ENCODE measurements at places on chromosomes 2 and 18. TPM values are rescaled to one million over a fixed set of nuclear protein-coding genes. Genes with fewer than 3 reads are reported as not detected.

The ADAM23 gene
- 0.07 TPM for total RNA-seq

The SGO2 gene
- 50.2 TPM for total RNA-seq

The RAPGEF4 gene
- 0.85 TPM for total RNA-seq

The UGT1A6 gene
- total RNA-seq = not detected

The FAP gene
- not detected for total RNA-seq

The CNRIP1 gene
- not detected for total RNA-seq

The SOX11 gene
- not detected for total RNA-seq

The SATB2 gene
- total RNA-seq = 0.14 TPM

DNA sequence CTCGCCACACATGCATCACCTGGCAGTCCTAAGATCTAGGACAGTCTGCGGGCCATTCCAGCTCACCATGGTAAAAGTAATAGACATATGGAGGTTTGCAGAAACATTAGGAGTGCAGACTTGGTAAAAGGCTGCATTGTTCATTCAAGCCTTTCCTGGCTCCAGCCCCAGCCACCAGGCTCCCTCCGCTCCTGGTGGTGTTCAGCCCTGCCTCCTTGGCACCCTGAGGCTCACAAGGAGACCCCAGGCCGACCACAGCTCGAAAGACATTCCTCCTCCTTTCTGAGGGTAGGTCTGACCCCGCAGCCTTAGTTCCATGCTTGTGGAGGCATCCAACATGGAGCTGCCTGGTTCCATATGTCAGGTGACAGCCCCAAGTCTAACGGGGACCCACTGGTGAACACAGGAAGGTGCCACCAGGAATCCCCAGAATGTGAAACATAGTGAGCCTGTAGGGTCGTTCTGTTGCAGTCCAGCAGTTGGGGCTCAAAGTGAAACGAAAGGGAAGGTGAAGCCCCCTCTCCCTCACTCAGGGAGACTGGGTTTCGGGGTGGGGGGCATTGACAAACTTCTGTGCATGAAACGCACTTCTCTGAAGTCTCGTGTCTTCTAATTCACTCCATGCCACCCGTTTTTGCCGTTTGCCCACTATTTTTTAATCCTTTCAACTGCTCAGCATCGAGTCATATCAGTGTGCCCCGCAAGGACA lies 5.0 kb upstream of the SP100 start:
- H3K27me3 ChIP-seq = no peaks in the 10 kb centered on the region
- H3K36me3 ChIP-seq = peaks cover 15% of the 10 kb centered on the region
- peak overlapping the region; percentile 96 for H3K27ac ChIP-seq
- peaks cover 54% of the 10 kb centered on the region for H3K4me1 ChIP-seq
- peak; percentile 26 for DNase-seq

DNA sequence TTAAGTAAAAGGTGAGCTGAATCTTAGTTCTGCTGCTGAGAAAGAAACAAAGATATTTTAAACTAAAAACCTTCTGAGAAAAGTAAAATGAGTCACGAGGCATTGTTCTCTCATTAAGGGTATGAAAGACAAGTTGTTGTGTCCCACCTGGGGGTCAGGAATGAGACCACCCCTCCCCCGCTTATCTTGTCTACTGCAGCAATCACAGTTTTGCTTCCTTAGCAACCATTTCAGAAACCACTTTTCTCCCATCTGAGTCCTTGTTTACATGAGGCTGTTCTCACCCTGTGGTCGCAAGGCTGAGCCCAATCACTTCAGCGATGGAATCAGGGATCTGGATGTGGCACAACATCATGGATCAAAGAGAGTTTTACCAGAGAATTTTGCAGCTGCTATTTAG lies 377.6 kb upstream of the NETO1 start:
- H3K27me3 ChIP-seq = no peaks in the 10 kb centered on the region
- H3K27ac ChIP-seq = no peak overlapping the region
- DNase-seq = no peak
- no peaks in the 10 kb centered on the region for H3K4me1 ChIP-seq
- no peaks in the 10 kb centered on the region for H3K36me3 ChIP-seq
- H3K4me3 ChIP-seq = no peak overlapping the region

- no peak overlapping the region for H3K4me3 ChIP-seq
- DNase-seq = peak; percentile 64
Observed at GRCh38 chr2:236177604-236177966, 9.4 kb upstream of the GBX2 start.

DNA sequence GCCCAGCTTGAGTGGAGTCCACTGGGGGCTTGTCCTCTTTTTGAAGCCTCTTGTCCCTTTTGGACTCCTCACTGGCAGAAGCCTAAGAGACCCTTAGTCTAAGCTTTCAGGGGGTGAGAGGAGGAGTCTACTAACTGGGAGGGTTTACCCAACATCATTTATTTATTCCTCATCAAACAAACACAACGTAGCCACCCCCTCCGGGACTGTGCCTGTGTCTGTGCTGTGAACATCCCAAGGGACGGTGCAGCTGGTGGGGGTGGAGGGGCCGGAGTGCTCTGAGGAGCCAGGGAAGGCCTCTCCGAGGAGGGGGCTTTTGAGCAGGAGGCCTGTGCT lies 42.7 kb upstream of the TAF1B start:
- H3K36me3 ChIP-seq = no peaks in the 10 kb centered on the region

DNA sequence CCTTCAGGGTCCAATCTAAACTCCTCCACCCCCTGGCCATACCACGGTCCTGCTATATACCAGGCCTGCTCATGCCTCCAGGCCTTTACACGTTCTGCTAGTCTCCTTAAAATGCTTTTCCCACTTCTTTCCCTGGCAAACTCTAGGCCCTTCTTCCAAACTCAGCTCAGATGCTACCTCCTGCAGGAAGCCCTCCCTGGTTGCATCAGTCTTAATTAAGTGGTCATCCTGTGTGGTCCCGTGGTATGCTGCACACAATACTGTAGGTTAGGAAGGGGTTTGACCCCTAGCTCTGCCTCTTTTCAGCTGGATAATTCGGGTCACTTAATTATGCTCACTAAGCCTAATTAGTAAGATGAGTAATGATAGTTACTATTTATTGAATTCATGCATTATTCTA lies 85.9 kb upstream of the SP3 start:
- H3K4me1 ChIP-seq = no peaks in the 10 kb centered on the region
- H3K36me3 ChIP-seq = no peaks in the 10 kb centered on the region
- H3K27ac ChIP-seq = no peak overlapping the region

DNA sequence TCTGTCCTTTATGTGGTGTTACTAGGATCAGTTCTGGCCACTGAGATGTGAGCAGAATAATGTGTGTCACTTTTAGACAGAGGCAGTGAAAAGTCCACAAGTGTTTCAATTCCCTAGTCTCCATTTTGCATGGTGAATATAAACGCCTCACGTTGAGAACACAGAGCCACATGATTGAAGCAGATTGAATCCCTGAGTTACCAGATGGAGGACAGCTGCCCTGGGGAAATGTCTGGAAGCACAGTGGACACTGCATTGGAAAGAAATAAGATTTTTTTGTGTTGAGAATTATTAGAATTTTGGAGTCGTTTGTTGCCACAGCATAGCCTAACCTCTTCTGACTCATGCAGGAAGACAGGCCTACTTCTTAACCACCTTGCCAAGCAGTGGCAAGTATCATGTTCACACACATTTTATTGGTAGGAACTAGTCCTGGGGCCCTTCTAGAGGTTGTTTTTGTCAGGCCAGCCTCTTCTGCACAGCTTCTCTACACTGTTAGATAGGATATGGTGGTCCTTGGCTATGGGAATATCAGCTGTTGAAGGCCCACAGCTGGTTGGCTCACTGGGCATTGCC lies 188.6 kb downstream of the TMEM182 start:
- no peaks in the 10 kb centered on the region for H3K4me1 ChIP-seq
- H3K4me3 ChIP-seq = no peak overlapping the region
- H3K27ac ChIP-seq = no peak overlapping the region
- H3K27me3 ChIP-seq = no peaks in the 10 kb centered on the region
- H3K36me3 ChIP-seq = no peaks in the 10 kb centered on the region

GRCh38 chr18:43635397-43635796 lies 358.1 kb upstream of the SYT4 start:
- no peaks in the 10 kb centered on the region for H3K36me3 ChIP-seq
- no peaks in the 10 kb centered on the region for H3K4me1 ChIP-seq
- DNase-seq = no peak
- H3K4me3 ChIP-seq = no peak overlapping the region
- no peak overlapping the region for H3K27ac ChIP-seq

DNA sequence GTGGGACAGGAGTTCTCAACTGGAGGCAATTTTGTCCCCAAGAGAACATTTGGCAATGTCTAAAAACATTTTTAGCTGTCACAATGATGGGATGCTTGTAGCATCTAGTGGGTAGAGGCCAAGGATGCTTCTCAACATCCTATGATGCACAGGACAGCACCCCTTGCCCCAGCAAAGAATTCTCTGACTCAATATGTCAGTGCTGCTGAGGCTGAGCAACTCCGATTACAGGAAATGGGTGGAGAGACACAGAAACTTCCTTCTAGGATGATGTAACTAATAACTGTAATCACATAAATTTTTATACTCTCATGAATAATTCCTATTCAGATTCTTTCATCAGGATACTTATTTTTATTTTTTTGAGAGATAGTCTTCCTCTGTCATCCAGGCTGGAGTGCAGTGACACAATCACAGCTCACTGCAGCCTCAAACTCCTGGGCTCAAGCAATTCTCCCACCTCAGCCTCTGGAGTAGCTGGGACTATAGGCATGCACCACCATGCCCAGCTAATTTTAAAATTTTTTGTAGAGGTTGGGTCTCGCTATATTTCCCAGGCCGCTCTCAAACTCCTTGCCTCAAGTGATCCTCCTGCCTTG lies 120.3 kb upstream of the ACAA2 start:
- no peak for DNase-seq
- no peaks in the 10 kb centered on the region for H3K4me1 ChIP-seq
- H3K36me3 ChIP-seq = no peaks in the 10 kb centered on the region

DNA sequence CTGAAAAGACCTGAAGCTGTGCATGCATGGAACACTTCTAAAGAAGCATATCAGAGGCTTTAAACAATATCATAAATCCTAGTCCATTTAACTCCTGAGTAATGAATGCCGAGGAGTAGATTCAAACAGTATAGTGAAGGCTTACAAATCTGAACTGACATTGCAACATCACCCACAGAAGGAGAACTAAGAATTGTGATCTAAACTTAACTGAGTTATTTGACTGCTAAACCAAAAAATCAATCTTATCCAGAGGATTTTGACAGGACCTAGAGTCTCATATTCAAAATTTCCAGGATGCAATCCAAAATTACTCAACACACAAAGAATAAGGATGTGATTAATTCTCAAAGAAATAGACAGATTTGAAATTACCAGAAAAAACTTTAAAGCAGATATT lies 181.0 kb downstream of the SLC39A10 start:
- H3K36me3 ChIP-seq = no peaks in the 10 kb centered on the region
- no peak overlapping the region for H3K4me3 ChIP-seq
- no peak overlapping the region for H3K27ac ChIP-seq
- H3K4me1 ChIP-seq = peaks cover 9% of the 10 kb centered on the region
- DNase-seq = no peak

GRCh38 chr18:58901783-58902182 lies 37.1 kb downstream of the ZNF532 start:
- H3K4me1 ChIP-seq = peaks cover 2% of the 10 kb centered on the region
- H3K4me3 ChIP-seq = no peak overlapping the region
- no peak for DNase-seq
- H3K36me3 ChIP-seq = no peaks in the 10 kb centered on the region

GRCh38 chr18:8719192-8719591 lies 13.8 kb downstream of the MTCL1 start:
- DNase-seq = no peak
- no peaks in the 10 kb centered on the region for H3K36me3 ChIP-seq
- H3K4me1 ChIP-seq = no peaks in the 10 kb centered on the region
- peaks cover 4% of the 10 kb centered on the region for H3K27me3 ChIP-seq
- H3K27ac ChIP-seq = no peak overlapping the region
- H3K4me3 ChIP-seq = no peak overlapping the region

DNA sequence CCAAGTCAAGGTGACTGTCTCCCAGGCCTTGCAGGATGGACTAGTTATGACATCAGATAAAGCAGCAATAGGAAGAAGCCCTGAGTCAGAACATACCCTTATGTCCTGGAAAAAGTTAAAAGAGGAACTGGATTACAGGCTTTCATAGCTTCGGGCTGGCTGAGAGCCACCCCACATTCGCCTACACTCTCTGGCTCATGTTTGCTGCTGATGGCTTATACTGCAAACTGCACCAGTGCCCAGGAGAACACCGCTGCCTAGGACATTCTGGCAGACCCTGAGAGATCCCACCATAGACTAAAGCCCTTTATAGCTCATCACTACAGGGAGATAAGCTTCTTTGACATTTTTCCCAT lies 20.3 kb downstream of the SLC8A1 start:
- H3K4me3 ChIP-seq = no peak overlapping the region
- no peaks in the 10 kb centered on the region for H3K4me1 ChIP-seq
- no peaks in the 10 kb centered on the region for H3K27me3 ChIP-seq
- DNase-seq = no peak
- no peak overlapping the region for H3K27ac ChIP-seq

DNA sequence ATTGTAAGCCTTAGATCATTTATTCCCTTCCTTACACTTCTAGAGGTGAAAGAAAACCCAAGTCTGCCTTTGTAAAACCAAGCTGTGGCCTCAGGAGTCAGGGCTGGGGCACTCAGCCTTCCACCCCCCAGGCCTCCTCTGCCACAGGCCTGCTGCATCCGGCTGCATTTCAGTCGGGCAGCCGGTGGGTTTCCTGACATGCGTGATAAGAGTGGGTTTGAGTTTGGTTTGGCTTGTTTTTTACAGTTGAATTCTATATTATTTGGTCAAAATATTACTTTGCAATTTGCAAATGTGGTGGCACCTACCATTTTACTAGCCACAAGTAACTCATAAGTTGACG lies 42.4 kb downstream of the ADI1 start:
- no peak overlapping the region for H3K27ac ChIP-seq
- H3K4me3 ChIP-seq = no peak overlapping the region
- peaks cover 2% of the 10 kb centered on the region for H3K4me1 ChIP-seq
- DNase-seq = no peak

DNA sequence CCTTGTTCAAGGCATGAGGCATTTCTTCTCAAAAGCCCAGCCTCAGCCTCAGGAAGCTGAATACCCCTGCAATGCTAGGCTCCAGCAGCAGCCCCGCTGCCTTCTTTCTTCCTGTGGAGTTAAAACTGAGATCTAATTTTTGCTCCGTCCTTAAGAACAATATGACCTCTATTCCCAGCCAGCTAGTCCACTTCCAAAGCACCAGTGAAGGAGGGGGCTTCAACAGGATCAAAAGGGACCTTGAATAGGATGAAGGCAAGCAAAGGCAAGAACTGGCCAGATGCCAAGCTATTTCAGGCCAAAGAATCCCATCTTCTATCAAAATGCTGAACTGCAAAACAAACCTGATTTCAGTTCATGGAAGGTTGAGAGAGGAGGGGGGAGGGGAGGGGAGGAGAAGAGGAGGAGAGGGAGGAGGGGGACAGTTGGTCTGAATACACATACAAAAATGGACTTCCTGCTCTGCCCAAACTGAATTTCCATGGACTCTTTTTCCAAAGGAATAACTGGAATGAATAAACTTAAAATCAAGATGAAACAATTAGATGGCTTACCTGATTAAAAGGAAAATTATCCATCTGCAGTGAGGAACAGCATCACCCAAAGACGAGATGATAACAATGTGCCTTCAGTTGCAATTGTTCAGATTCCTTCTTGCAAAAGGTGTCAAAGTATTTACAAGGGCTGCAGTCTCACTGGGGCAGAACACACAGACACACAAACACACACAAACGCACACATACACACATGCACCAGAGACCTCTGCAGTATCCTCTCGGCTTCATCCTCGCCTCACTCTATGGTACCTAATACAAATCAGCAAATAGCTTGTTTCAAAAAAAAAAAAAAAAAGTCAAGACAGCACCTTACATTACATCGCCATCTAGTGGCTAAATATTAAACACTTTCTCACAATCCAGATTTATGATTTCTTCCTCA lies at the start of gene SCN1A:
Gene SCN1A, minus strand, starts transcription at position 804 of the 939 bp plus-strand sequence. CDS start 54,399 bp downstream, outside the sequence.
- no peak within 1 kb of the TSS for H3K27ac ChIP-seq
- no peaks in the 10 kb centered on the region for H3K36me3 ChIP-seq
- H3K4me1 ChIP-seq = peaks cover 4% of the 10 kb centered on the region
- no peak for DNase-seq
- peaks cover 17% of the 10 kb centered on the region for H3K27me3 ChIP-seq
- H3K4me3 ChIP-seq = no peak within 1 kb of the TSS
